ENCODE measurements at places on chromosomes 5 and 9.

GRCh38 chr9:134252084-134252830 is 74.0 kb upstream of the RXRA start:
- no peak for DNase-seq

- DNase-seq: no peak
These were observed 21.8 kb downstream of the C9 start for GRCh38 chr5:39342460-39342859.

- DNase-seq: no peak
These were observed 36.3 kb downstream of the ELL2 start for GRCh38 chr5:95925378-95925744.

- DNase-seq: peak; percentile 53
These were observed 18.9 kb downstream of the KIF24 start for GRCh38 chr9:34310215-34310614.

GRCh38 chr9:5557606-5558587 is 47.6 kb downstream of the PDCD1LG2 start:
- no peak for DNase-seq

DNA sequence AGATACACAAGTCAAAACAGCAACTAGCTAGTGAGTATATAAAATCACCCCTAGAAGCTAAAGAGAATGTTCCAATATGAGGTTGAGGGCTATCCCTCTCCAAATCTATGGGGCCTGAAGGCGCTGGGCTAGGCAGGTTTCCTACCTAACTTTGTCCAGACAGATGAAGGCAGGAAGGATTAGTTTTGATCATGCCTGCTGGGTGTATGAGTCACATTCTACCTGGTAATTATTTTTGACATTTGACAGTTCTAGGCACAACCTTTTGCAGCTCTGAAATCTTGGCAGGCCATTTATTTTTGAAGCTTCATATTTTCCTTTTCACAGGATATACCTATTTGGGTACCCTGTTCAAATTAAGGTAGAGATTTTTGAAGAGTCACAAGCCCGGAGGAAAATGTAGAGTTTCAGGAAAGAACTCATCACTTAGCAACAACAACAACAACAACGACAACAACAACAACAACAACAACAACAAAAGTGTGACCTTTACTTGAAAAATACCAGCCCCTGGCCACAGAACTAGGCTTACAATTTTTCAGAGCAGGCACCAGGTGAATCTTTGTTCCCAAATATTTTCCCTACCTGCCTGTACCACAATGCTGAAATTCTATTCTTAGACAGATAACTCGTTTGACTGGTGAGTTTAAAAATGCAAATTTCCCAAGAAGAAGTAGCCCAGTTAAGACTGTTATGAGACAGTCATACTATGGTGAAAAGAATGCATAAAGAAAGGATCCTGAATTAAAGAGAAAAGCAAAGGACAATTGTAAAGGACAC is 175.5 kb upstream of the TUT7 start:
- no peak for DNase-seq

DNA sequence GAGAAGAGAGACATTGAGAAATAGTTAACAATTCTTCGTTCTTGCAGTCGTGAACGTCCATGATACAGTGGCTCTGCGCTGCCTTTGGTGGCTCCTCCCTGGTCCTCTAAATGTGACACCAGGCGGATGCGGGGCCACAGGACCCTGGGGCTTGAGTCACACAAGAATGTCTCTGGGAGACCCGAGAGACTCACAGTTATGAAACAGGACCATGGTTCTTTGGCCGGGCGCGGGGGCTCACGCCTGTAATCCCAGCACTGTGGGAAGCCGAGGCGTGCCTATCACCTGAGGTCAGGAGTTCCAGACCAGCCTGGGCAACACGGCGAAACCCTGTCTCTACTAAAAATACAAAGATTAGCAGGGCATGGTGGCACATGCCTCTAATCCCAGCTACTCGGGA is 767 bp upstream of the ZDHHC11 start:
- no peak for DNase-seq

GRCh38 chr5:123708074-123708806 is 196.3 kb downstream of the CSNK1G3 start:
- DNase-seq: no peak

GRCh38 chr9:27110181-27110580 is 1.2 kb downstream of the TEK start:
- no peak for DNase-seq

GRCh38 chr5:149358868-149359495 is 1.1 kb downstream of the PCYOX1L start:
- no peak for DNase-seq

- no peak for DNase-seq
These were observed 40.9 kb downstream of the CACNA1B start for GRCh38 chr9:137918331-137919094.

GRCh38 chr9:69149321-69149807 is 24.7 kb upstream of the TJP2 start:
- no peak for DNase-seq

- no peak for DNase-seq
These were observed 1.9 kb upstream of the IL13 start for GRCh38 chr5:132655821-132656773.

DNA sequence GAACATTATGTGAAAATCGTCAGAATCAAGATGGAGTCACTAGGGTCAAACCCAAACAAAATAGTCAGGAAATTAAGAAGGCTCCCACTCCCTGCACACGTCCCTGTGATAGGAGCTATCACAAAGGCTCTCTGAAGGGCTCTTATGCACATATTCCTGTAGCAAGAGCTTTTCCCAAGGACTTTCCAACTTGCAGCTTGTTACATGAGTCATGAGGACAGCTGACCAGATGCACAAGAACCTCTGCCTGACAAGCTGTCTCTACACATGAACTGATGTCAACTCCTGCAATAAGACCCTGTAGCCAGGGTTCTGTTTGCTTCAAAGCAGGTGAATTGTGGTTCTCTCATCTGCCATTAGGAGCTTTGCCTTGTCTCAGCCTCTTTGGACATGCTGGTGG is 122.4 kb downstream of the OLFM1 start:
- DNase-seq: no peak

DNA sequence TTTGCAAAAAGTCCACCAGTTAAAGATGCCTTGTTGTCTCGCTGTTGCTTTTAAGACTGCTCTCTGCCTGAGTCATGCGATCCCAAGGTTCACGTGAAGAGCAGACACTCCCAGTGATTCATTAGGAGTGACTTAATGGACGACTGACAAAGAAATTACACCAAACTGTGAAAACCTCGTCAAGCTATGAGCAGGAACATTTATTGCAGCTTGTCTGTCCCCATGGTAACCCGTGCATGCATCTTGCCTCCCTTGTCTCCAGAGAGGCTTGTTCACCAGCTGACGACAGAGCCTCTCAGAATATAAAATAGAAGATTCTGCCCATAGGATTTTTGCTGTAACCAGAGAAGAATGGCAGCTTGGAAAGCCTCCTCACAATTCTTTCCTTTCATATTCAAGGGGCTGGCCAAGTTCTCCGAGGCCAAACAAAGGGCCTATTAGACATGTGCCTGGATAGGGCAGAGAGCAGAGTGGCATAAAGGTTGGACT is 352.7 kb downstream of the SPOCK1 start:
- peak; percentile 12 for DNase-seq

- DNase-seq: no peak
These were observed 13.0 kb downstream of the CXXC5 start for GRCh38 chr5:139660923-139661814.

DNA sequence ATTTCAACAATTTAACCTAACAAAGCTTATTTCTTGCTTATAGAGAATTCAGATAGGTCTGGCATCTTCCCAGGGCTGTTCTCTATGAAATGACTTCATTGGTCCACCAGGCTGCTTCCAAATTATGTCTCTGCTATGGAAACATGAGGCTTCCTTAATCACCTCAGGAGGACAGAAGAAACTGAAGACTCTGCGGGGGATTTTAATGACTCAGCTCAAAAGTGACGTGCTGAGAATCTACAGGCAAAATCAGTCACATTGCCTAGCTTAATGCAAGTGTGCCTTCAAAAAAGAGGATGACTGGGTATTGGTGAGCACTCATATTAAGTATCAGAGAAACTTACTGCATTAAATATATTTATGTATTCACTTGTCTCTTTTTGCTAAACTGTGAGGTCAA is 315.5 kb upstream of the RGMB start:
- no peak for DNase-seq

- no peak for DNase-seq
These were observed 49.3 kb upstream of the ZNF366 start for GRCh38 chr5:72556351-72557166.

- DNase-seq: no peak
These were observed 35.7 kb upstream of the LHX2 start for GRCh38 chr9:123975871-123976270.

DNA sequence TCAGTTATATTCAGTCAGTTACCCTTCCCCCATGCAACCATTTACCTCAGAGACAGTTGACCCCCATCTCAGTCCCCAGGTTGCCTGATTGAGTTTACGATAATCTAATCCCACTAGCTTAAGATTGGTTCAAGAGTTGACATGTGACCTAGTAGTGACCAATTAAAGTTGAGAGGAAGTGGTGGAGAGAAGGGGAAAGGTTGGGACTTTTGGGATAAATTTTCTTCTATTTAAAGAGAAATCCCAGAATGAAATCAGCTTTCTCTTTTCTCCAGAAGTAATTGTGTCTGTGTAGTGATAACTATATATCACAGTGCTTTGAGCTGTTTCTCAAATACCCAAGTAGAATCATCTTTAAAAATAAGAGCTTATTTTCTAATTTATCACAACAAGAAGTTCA is 396.7 kb upstream of the CLINT1 start:
- DNase-seq: no peak

- no peak for DNase-seq
These were observed 174.7 kb upstream of the NREP start for GRCh38 chr5:111931655-111932054.

- DNase-seq: no peak
These were observed 291.0 kb downstream of the TAF11L14 start for GRCh38 chr5:17925276-17925675.

DNA sequence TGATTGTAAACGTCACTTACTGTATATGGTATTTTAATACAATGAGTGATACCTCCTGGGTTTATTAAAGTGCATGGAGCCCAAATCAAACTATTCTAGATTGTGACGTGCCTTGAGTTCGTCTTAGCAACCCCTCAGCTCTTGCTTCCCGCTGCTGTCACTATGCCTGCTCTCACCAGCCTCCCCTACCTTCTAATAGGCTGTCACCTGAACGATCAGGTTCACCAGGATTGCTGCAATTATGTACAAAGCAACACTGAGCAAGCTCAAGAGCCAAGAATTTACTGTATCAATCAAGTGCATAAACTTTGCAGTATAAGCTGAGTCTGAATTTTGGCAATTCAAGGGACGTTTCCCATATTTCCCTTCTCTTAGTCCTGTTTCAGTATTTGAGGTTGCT is 3.0 kb downstream of the LECT2 start:
- no peak for DNase-seq

GRCh38 chr9:126827227-126827626 is 22.4 kb downstream of the ZBTB43 start:
- no peak for DNase-seq

DNA sequence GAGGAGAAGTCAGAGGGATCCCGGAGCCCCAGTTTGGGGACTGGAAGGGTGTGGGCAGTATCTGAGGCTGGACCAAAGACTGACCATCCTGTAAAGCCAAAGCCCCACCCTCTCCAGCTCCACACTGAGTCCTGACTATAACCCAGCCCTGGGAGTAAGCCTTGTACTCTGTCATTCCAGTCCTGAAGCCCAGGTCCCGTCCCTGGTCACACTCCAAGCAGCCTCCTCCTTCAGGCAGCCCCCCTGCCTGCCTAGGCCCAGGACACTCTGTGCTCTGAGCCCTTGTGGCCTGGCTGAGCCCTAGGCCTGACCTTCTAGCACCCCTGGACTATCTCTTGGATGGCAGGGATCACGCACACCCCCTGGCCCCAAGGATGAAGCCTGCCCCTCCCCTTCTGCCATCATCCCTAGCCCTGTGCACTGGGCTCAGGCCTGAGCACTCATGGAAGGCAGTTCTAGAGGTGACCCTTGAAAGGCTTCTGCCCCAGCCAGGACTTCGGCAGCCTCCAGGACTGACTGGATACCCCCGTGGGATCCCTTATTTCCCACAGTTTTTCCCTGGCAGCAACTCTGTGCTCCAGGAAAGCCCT is 28.0 kb upstream of the ENHO start:
- no peak for DNase-seq

- no peak for DNase-seq
These were observed 85.9 kb upstream of the SIMC1 start for GRCh38 chr5:176152191-176152929.

- DNase-seq: peak; percentile 31
These were observed 116.0 kb downstream of the PSD2 start for GRCh38 chr5:139911425-139912120.

- DNase-seq: no peak
These were observed 131.2 kb upstream of the LPCAT1 start for GRCh38 chr5:1654786-1655495.

DNA sequence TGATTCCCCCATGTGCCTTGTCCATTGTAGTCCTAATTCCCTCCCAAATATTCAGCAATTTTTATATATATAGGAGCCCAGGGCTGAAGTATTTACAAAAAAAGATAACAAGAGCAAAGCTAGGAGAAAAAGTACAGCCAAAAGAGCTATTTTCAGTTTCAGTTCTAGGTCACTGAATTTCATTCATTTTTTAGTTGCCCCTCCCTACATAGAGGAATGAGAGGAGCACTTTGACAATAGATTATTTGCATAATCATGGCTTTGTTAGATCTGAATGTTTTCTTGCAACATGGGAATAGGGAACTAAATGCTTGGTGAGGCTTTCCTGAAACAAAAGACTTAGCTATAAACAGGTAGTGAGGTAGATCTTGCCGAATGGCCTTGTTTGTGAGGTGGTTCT is 15.3 kb upstream of the F2RL2 start:
- DNase-seq: no peak

DNA sequence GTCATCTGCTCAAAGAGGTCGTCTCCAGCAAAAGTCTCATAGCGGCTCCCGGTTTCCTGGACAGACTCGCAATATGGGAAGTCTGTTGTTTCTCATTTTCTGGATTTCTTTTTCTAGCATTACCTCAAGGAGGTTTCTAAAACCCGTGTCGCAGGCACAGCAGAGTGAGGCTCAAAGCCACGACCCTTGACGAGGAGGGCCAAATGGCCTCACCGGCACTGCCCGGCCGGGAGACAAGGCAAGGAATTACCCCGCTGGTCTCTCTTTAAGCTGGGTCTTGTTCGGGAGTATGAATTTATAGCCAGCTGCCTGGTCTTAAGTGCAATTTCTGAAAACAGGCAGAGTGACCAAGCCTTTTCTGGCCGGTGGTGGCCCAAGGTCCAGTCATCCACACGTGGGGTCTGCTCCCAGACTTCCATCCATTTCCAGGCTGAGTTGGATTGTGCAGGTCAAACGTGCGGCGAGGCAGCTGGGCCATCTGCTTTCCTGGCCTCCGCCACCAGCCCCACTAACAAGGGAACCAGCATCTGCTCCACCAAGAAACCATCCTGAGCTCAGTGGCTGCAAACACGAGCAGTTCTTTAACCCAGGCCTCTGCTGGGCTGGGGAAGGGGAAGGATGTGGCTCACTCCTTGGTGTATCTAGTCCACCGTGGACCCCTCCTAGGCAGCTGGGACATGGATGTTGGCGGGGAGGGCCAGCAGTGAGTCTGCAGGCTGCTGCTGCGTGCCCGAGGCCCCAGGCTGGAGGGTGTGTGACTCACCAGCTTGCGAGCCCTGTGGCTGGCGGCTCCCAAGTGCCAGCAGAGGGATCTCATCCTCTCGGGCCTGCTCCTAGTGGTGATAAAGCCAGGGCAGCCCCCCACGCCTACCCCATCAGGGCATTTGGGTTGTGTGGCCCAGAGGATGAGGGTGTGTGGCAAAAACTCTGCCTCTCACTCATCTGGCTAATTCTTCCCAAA is 55.6 kb upstream of the COL5A1 start:
- DNase-seq: no peak

Data from NCI-H1105 treated with DMSO at 0.1 percent for 48 hours (cell line).